Thymus (tissue), 14 donors: ENCODE measurements at places on chromosomes 1 and 21. TPM values are rescaled to one million over a fixed set of nuclear protein-coding genes. Genes with fewer than 3 reads are reported as not detected.

- no peak overlapping the region for H3K27ac ChIP-seq
- H3K4me1 ChIP-seq = no peaks in the 10 kb centered on the region
- no peaks in the 10 kb centered on the region for H3K27me3 ChIP-seq
- H3K4me3 ChIP-seq = no peak overlapping the region
Observed at GRCh38 chr21:21662776-21663175, 664.6 kb downstream of the NCAM2 start.

DNA sequence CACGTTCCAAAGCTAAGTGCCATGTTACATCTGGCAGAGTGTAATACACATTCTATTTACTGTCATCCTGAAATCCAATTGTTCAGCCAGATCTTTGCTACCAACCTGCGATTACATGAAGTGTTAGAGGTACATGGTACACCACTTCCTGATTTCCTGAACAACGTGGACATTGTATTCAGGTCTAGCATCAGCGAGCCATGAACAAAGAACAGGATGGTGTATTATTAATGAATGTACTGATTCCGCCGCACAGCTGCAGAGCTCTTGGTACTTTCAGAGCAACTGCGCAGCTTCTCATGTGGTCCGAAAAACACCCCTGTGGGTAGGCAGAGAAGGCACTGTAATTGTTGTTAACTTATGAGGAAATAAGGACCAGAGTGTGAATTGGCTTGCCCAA is 511.4 kb downstream of the AJAP1 start:
- no peaks in the 10 kb centered on the region for H3K27me3 ChIP-seq
- DNase-seq = no peak
- no peaks in the 10 kb centered on the region for H3K36me3 ChIP-seq
- H3K27ac ChIP-seq = no peak overlapping the region
- H3K4me1 ChIP-seq = no peaks in the 10 kb centered on the region

GRCh38 chr1:204623365-204623893 is 62.1 kb downstream of the LRRN2 start:
- no peaks in the 10 kb centered on the region for H3K27me3 ChIP-seq
- no peak overlapping the region for H3K4me3 ChIP-seq
- no peak for DNase-seq
- no peak overlapping the region for H3K27ac ChIP-seq
- peaks cover 43% of the 10 kb centered on the region for H3K4me1 ChIP-seq

DNA sequence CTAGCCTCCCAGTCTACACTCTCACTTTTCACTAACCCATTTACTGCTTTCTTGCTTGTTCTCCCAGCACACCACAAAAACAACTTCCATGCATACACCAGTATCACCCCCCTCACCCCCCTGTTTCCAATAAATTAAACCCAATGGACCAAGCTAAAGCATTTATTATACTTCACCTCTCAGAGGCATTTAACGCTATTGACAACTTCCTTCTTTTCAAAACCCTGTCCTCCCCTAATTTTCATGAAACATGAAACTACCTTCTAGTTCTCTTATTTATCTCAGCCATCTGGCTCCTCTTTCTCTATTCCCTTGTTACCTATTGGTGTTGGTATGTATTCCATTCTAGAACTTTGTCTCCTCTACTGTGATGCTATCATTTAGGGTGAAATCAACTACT is 32.3 kb downstream of the PTPRC start:
- no peak for DNase-seq
- H3K27me3 ChIP-seq = no peaks in the 10 kb centered on the region
- no peak overlapping the region for H3K4me3 ChIP-seq
- H3K27ac ChIP-seq = no peak overlapping the region
- H3K4me1 ChIP-seq = peaks cover 5% of the 10 kb centered on the region
- no peaks in the 10 kb centered on the region for H3K36me3 ChIP-seq

The KLF17 gene
- 0.02 TPM for polyA plus RNA-seq

The DYNLT4 gene
- polyA plus RNA-seq = 0.09 TPM
